Adrenal gland (tissue), 19 donors: ENCODE measurements at places on chromosomes 2 and 18. TPM values are rescaled to one million over a fixed set of nuclear protein-coding genes. Genes with fewer than 3 reads are reported as not detected.

CREG2 gene
- total RNA-seq = not detected

UGT1A9 gene
- total RNA-seq = not detected

DNA sequence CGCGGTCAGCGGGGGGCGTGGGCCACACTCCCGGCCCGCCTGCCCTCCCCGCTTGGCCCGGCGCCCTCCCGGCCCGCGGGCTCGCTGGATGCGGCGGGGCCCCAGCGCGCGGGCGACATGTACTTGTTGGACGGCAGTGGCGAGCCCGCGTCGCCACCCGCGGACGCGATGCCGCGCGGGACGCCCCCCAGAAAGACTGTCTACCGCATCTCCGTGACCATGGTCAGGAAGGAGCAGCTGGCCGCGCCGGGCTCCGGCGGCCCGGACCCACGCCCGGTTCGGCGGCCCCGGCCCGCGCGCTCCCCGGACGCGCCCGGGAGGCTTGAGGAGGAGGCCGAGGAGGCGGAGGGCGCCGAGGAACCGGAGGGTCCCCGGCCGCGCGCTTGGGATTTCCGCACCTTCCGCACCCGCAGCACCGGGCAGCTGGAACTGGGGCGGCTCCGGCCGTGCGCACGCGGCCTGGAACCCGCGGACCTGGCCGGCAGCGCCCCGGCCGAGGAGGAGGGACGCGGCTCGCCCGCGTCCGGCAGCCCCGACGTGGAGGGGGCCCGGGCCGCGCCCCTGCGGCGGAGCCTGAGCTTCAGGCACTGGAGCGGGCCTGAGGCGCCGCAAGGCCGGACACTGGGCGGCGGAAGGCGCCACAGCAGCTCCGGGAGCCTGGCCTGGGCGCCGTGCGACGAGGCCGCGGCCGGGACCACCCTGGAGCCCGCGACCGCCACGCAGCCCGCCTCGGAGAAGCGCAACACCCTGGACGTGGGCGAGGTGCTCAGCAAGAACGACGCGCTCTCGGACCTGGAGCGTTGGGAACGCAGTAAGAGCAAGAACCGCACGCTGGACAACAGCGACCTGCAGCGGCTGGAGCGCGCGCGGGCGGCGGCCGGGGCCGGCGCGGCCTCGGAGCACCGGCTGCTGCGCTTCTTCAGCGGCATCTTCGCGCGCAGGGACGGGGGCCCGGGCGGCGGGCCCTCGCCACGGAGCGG lies 176.4 kb downstream of the AGAP1 start:
- peak; percentile 55 for DNase-seq

- no peak for DNase-seq
These were observed 305.0 kb upstream of the LRP1B start for GRCh38 chr2:142435847-142436246.

- DNase-seq = no peak
These were observed 196.0 kb upstream of the HDAC4 start for GRCh38 chr2:239596792-239597191.

DNA sequence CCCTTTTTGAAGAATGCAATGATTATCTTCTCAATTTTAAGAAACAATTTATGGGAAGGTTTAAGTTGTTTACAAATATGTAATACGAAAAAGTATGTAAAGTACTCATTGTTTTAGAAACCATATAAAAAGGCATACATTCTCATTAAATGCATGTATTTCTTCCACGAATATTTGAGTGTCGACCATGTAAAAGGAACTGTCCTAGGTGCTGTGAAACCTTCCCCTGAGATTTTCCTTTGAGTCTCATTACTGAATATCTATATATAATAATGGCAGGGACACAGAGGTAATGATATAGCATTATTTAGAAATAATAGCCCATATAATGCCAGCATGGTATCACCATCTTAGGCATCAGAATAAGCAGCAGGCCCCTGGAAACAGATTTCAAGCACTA lies 239.3 kb downstream of the ERBB4 start:
- DNase-seq = no peak

GRCh38 chr2:172299741-172300140 lies 127.6 kb upstream of the ITGA6 start:
- DNase-seq = no peak

- DNase-seq = no peak
These were observed 134.8 kb downstream of the MREG start for GRCh38 chr2:215878476-215879063.
